Psoas muscle (tissue), 8 donors: ENCODE measurements at places on chromosomes 2 and 18. TPM values are rescaled to one million over a fixed set of nuclear protein-coding genes. Genes with fewer than 3 reads are reported as not detected.

- DNase-seq = no peak
These were observed 336.1 kb upstream of the PKDCC start for GRCh38 chr2:41711736-41712135.

DNA sequence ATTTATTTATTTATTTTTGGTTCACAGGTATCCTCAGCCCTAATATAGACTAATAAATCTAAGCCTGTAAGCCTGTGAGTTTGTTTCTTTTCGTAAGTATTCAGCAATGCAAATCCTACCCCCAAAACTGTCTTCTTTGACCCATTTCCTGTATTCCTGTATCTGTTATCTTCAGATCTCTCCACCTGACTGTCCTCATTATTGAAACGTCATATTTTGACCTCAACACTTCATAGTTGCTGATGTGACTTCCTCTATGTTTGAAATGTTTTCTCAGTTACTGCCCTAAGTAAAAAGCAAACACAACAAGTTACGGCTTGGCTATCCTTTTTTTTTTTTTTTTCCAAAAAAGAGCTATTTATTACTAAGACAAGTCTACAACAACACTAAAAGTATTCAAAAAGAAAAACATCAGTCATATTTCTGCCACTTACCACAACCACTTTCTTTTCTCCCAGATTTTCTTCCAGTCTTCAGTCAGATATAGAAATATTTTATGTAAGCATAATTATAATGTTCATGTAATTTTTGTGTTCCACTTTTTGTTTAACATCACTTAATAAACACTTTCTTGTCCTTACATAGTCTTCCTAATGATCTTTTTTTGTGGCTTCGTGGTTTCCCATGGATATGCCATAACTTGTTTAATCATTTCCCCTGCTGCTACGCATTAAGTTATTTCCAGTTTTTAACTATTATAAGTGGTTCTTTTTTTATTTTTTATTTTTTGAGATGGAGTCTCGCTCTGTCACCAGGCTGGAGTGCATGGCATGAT lies 45.0 kb upstream of the EML4 start:
- DNase-seq = no peak

DNA sequence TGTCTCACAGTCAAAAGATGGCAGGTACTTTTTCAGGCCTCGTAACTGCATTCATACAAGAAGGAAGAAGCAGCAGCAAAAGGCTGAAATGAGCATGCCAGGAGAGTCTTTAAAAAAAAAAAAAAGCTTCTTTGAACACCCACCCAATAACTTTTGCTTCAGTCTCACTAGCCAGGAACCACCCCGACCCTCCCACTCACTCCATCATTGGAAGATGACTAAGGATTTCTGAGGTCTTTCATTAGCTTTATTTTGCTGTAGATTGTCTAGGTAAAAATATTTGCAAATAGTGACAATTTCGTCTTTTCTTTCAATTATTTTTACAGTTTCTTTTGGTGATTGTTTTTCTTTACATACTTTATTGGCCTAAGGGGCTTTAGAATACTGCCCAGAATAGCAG lies 37.9 kb downstream of the RBBP8 start:
- DNase-seq = no peak

DNA sequence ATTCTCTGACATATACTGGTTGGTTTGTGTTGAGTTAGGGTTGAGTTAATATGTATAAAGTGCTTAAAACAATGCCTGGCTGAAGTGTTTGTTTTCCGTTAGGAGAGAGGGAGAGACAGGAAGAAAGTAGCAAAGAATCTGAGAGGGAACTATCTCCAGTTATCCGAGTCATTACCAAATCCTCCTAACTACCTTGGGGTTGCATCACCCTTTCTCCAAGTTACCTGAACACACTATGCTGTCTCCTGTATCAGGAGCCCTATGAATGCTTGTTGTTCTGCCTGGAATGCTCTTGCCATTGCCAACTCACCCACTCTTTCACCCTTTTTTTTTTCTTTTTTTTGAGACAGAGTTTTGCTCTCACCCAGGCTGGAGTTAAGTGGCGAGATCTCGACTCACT lies 47.9 kb upstream of the ITGAV start:
- DNase-seq = no peak

Gene NT5C1B
- not detected for polyA plus RNA-seq

DNA sequence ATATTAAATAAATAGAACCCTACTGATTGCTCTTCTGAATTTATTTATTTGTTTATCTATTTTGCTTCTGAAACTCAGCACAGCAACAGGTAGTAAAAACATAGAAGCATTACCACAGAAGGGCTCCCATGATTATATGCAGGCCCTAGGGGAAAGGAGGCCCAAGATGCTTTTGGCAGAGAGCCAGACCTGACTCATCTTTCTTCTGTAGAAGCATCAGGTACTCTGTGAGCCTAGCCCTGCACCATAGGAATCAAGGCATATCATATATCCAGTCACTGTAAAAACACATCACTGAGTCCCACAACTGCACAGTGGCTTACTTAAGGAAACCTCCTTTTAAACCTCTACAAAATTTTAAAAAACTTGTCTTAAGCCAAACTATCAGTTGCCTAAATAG lies 1.8 kb downstream of the SCN9A start:
- DNase-seq = no peak

DNA sequence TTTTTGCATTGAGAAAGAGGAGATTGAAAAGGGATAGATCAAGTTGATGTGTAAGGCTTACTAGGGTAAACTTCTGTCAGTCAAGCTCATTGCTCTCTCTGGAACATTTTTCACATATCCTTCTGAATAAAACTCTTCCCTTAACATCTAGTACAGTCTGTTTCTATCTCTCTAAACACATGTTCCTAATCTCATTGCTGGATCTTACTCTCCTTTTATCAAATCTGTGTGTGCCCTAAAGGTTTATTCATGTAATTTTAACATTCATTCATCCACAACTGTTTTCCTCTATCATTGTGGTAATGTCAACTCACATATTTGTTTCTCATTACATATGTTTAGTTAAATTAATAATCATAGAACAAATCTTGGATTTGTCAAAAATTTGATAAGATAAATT lies 277.9 kb upstream of the GULP1 start:
- DNase-seq = no peak

Gene CKAP2L
- polyA plus RNA-seq = not detected

DNA sequence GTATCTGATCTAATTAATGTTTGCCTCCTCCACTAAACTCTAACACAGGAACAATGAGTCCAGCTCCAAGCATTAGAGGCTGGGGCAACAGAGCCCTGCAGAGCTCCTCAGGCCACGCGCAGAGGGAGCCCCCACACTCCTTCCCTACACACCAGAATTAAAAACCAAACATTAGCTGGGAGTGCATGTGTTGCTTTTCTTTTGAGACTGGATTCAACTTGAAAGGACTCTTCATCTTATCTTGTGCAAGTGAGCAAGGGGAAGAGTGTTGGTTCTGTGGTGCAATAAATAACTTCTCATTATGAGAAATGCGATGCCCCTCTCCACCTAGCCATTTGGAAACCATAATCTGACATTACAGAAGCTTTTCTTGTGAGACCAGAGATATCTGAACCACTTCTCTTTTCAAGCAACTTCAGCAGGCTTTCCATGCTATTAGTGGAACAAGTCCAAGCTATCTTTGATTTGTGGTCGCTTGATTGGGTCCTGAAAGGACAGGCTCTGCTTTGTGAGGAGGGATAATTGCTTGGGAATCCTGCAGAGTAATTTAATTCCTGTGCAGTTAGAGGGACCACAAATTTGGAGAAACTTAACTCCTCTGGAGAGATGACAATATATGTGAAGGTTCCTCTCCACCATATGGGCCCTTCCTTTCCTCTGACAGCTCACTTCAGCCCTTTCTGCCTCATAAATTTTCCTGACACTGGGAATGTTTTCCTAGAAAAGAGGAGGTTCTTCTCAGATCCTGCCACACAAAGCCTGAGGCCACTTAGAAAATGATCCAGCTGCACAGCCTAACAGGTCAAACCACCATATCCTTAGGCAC lies 112.5 kb downstream of the ATL2 start:
- no peak for DNase-seq

- no peak for DNase-seq
These were observed 655.0 kb upstream of the CDH2 start for GRCh38 chr18:28831908-28832307.

- peak; percentile 20 for DNase-seq
These were observed 214.4 kb upstream of the EPAS1 start for GRCh38 chr2:46082531-46083485.

GRCh38 chr18:11752116-11752911 lies 63.2 kb downstream of the GNAL start:
- DNase-seq = no peak

DNA sequence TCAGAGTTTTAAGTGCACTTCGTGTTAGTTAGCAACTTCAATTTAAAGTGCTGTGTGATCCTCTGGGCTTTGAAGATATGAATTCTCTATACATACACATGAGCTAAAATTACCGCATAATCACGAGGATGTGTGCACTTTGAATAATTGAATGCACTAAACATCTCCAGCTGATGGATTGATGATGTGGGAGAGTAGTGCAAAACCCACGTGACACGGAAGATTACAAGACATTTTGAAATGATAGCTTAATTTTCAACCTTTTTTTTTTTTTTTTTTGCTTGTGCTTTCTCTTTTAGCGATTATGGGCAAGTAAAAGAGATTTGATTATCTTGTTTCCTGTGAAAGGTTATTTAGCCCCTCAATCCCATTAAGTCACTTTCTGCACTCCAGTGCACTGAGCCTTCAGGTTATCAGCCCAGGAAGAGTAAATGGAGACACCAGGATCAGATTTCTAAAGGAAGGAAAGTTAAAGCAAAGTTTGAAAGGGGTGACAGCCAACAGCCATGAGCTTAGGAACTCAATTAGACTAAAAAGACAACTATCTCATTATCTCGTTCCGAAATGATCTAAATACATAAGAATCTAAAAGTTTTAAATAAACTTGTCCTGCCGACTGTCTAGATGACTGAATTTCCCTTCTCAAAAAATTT lies 81.6 kb downstream of the CDK15 start:
- DNase-seq = no peak

Gene DLGAP1
- polyA plus RNA-seq = 0.09 TPM

GRCh38 chr18:34993289-34993688 lies 47.9 kb upstream of the MAPRE2 start:
- no peak for DNase-seq

DNA sequence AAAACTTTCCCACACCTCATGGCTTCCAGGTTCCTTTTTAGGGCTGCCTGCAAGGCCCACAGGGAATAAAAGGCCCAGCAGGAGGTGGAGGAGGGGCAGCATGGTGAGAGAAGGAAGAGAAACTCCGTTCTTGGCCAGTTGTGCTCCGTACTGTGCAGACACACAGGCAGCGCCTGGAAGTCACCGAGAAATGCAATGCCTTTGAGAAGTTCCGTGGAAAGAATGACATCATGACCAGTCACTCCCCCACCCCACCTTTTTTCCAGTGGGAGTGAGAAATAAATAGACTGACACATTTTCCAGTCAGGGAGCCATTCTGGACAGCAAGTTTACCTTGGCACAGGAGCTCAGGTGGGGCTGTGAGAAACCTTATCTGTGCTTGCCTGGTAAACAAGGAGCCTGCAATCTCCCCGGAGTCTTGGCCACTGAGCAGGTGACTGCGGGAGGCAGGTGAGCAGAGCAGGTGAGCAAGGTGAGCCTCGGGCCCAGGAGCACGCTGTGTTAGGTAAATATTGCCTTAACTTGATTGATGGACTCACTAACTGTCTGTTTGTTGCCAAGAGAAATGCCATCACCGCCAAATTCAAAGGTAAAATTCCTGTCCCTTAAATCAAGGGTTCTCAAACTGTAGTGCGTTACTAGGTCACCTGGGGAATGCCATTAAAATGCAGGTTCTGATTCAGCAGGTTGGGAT lies 13.5 kb upstream of the LBH start:
- no peak for DNase-seq
